ENCODE measurements at places on chromosomes 3 and 15.

DNA sequence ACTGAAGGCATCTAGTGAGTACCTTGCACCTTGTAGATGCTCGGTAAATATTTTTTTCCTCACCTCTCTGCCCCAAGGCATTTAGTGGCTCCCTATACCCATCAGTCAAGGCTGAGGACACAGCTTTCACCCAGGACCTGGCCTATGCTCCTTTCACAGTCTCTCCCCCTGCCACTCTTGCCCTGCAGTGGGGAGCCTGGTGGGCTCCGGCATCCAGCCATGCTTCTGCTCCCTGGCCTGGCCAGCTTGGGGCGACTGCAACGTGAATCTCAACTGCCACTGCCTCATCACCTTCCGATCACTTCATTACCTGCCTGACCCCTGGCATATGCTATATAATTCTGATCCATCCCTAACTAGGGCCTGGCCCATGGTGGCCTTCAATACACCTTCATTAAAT lies 735 bp upstream of the CX3CR1 start:
- DNase-seq: no peak

DNA sequence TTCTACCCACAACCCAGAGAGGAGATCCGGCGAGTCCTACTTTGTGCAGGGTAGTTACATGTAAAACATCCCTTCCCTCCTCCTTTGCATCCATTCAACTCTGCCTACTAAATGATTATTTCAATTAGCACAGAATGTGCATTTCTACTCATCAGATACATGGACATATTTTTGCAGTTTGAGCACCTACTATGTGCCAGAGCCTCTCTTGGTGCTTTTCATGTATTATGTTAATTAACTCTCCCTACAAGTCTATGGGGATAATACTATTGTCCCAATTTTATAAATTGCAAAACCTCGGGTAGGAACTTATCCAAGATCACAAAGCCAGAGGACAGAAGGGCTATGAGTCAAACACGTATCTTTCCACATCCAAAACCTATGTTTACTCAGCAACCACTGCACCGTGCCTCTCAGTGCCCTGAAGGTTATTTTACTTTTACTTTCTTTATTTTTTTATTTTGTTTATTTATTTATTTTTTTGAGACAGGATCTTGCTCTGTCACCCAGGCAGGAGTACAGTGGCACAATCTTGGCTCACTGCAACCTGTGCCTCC lies 432.8 kb downstream of the MAGI1 start:
- DNase-seq: no peak

- no peak for DNase-seq
Measured at GRCh38 chr3:193736616-193737015, 143.6 kb downstream of the OPA1 start.

DNA sequence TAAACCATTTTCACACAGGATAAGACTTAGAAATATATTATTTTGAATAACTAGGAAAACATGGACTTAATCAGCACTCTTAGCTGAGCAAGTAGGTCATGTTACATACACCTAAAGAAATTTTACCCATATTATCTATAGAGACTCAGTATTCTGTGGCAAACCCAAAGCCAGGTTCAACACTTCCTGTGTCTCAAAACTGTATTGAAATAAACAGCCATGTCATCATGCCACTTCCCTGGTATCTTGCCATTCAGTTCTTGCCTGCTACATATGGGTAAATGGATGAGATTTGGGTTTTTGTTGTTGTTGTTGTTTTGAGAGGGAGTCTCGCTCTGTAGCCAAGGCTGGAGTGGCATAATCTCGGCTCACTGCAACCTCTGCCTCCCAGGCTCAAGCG lies 141.5 kb upstream of the PLXND1 start:
- no peak for DNase-seq

DNA sequence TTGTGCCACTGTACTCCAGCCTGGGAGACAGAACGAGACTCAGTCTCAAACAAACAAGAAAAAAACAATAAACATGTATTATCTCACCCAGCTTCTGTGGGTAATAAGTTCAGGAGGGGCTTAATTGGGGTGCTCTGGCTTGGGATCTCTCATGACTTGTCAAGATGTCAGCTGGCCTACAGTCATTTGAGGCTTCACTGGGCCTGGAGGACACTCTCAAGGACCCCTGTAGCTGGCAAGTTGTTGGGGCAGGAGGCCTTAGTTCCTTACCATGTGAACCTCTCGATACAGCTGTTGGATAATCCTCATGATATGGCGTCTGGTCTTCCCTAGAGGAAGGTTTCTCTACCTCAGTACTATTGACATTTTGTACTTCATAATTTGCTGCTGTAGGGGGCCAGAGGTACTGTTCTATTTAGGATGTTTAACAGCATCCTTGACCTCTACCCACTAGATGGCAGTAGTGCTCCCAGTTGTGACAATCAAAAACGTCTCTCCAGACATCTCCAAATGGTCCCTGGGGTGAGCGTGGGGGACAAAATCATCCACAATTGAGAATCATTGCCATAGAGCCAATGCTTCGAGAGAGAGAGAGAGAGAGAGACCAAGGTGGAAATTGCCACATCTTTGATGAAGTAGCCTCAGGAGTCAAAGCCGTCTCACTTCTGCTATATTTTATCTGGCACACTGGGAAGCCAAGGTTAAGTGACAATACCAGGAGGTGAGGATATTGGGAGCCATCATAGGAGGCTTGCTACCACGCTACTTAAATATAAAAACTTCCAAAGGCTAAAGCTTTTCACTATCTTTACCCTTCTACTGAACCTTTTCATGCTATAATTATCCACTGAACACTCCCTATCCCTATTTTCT lies 23.9 kb upstream of the SLTM start:
- DNase-seq: peak; percentile 78

GRCh38 chr3:68088216-68088615 lies 433.8 kb upstream of the SUCLG2 start:
- DNase-seq: no peak

GRCh38 chr3:106281221-106281620 lies 412.4 kb upstream of the CBLB start:
- no peak for DNase-seq

DNA sequence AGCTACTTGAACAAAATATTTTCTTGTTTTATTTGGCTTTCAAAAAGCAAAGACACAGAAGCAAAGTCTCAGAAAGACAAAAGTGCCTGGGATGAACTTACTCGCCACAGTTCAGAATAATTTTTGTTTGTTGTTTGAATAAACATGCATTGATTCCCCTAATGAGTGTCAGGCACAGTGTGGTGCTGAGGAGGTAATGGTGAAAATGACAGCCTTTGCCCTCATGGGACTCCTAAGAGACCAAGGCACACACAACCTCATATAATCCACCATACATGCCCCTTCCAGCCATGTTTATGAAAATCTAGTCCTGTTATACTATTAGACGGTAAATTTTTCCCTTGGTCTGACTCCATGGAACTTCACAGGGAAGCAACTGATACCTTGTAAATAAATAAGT lies 2.5 kb downstream of the GOLIM4 start:
- no peak for DNase-seq

GRCh38 chr3:44160818-44161217 lies 80.9 kb upstream of the TOPAZ1 start:
- DNase-seq: no peak

- DNase-seq: no peak
Measured at GRCh38 chr3:181921220-181921619, 209.5 kb downstream of the SOX2 start.

DNA sequence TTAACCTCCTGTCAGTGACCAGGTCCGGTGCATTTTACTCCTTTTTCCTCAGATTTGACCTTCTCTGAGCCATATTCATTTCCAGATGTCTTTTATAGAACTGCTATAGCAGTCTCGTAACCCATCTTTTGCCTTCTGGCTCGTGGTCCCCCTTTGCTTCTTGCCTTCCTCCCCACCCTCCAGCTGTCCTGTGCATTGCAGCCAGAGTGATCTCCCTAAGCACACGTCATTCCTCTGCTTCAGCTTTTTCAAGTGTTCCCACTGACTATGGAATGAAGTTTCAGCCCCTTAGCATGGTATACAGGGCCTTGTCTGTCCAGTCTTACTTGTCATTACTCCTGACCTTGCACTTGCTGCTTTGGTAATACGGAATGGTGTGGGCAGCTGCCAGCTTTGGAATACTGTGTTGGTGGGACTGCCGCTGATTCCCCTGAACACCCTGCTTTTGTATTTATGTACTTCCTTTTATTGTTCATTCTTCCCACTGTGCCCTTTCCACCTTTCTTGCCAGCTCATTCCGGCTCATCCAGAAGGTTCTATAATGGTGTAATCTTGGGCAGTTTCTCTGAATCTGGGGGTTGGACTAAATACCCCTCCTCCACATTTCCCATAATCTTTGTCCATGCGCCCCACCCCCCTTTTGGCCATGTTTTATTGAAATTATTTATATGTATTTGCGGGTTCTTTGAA lies 38.9 kb downstream of the SLC25A26 start:
- DNase-seq: no peak

GRCh38 chr3:100972301-100972844 lies 20.8 kb downstream of the ABI3BP start:
- no peak for DNase-seq

- DNase-seq: no peak
Measured at GRCh38 chr3:129291236-129291886, 12.7 kb downstream of the HMCES start.

DNA sequence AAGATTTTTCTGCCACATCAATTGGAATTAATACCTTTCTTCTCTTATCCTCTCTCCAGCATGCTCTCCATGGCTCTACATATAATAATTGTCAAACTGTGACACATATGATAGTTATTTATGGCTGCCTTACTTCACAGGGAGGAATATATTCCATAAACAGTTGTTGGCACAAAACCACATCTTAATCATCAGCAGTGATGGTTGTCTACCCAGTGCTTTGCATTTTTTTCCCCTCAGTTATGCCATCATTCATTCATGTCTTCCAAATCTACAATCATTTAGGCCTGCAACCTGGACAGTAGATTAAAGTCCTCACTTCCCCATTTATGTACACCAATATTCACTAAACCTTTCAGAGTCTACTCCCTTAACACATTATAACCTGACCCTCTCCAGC lies 107.7 kb downstream of the THRB start:
- DNase-seq: no peak

- DNase-seq: no peak
Measured at GRCh38 chr3:55059027-55059629, 131.3 kb upstream of the LRTM1 start.

DNA sequence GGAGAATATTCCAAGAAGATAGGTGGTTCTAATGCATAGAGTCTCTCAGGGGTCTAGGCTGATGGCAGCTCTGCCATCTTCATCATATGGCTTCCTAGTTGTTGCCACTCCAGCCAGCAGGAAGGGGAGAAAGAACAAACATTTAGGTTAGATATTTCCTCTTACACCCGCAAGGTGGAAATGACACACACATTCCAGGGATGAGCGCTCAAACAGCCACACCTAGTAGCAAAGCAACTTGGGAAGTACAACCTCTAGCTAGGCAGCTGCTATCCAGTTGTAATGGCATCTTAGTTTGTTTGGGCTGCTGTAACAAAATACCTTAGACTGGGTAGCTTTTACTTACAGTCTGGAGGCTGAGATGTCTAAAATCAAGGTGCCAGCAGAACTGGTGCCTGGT lies 51.9 kb upstream of the ADAMTSL3 start:
- no peak for DNase-seq

DNA sequence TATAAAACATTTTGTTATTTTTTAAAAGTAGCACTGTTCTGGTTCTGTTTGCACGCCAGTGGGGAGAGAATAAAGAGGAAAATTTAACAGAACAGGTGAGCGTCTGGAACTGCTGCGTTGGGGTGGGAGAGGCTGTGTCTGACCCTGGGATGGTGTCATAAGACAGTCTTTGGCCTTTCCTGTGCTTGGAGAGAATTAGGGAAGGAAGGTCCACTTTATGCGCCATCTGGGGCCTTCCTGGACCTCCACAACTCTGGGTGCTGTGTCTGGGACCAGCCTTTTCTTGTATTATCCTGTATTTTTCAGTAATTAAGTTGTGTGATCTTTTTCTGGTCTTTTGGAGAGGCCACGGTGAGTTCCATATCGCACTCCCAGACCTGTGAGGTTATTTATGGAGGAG lies 3.3 kb downstream of the FAM43A start:
- no peak for DNase-seq

Measured in stimulated activated effector memory CD8-positive, alpha-beta T cell treated with anti-CD3 and anti-CD28 coated beads, Interleukin-12 subunit alpha, Interleukin-12 subunit beta, amount 100 ng/mL, for 72 hours (primary cell).